Spleen (tissue), 13 donors: ENCODE measurements at places on chromosomes 16 and 17.

DNA sequence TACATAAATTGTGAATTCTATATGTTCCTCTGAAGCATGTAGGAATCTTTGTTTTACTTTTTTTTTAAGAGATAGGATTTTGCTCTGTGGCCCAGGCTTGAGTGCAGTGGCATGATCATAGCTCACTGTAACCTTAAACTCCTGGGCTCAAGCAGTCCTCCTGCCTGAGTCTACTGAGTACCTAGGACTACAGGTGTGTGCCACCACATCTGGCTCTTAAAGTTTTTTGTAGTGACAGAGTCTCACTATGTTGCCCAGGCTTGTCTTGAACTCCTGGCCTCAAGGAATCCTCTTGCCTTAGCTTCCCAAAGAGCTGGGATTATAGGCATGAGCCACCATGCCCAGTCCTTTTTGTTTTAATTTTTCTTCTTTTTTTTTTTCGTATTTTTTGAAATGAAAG, 25.3 kb downstream of the IKZF3 start:
- DNase-seq = no peak
- H3K4me3 ChIP-seq = no peak overlapping the region

DNA sequence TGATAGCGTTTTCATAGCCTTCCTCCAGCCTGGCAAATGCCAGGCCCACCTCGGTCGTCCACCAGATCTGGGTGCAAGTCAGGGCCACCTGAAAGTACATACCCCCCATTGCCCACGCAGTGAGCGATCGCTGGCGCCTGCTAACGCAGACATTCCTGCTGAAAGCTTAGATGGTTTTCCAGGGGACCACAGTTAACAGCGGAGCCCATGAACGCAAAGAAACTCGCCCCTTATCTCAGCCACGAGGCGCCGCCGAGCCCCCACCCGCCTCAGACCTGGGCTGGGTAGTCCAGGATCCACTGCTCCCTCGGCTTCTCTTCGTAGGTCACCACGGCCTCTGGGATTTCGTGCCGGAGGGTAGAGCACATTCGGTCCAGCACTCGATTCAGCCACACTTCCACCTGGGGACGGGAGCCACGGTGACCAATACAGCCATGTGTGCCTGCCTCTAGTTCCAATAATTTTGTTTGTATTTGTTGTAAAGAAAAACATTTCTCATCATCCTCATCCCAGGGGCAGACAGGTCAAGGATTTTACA, 74.5 kb downstream of the DNAH17 start:
- no peaks in the 10 kb centered on the region for H3K4me1 ChIP-seq
- H3K4me3 ChIP-seq = no peak overlapping the region
- DNase-seq = peak; percentile 34
- H3K36me3 ChIP-seq = no peaks in the 10 kb centered on the region
- H3K27ac ChIP-seq = no peak overlapping the region
- H3K27me3 ChIP-seq = no peaks in the 10 kb centered on the region

GRCh38 chr17:61635913-61636432, 45.0 kb upstream of the NACA2 start:
- no peak for DNase-seq
- no peaks in the 10 kb centered on the region for H3K36me3 ChIP-seq
- H3K4me3 ChIP-seq = no peak overlapping the region
- H3K4me1 ChIP-seq = no peaks in the 10 kb centered on the region
- no peak overlapping the region for H3K27ac ChIP-seq
- no peaks in the 10 kb centered on the region for H3K27me3 ChIP-seq

DNA sequence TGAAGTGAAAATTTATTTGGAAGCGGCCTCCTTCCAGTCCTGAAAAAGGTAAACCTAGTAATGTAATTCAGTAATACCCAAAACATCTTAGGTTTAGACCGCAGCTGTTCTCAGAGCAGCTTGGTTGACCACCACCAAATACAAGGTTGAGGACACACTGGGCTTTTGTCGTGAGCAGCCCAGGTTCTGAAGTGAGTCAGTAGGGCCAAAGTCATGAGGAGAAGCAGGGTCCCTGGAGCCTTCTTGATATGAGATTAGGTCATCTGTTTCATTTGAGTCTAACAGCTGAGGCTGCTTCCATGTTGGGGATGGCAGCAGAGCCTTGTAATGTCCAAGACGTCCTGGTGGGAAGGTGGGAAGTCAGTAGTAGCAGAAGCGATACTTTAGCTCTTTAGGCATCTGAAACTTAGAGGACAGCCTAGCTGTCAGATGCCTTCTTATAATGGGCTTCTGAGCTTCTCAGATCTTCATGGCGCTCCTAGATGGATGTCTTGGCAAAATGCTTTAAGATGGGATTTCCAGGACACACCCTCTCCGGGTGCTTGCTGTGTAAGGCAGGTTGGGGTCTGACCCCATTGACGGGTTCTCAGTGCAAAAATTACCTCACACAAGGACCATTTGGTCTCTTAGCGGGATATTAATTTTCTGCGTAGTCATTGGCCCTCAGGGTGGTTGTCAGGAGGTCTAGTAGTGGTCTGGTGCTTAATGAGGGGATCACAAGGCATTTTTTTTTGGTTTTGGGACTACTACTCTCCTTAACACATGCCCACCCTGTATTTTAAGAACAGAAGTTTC, 2.4 kb downstream of the ALKBH5 start:
- H3K4me3 ChIP-seq = peak overlapping the region; percentile 77
- peaks cover 67% of the 10 kb centered on the region for H3K4me1 ChIP-seq
- H3K27ac ChIP-seq = peak overlapping the region; percentile 99
- no peaks in the 10 kb centered on the region for H3K27me3 ChIP-seq
- H3K36me3 ChIP-seq = no peaks in the 10 kb centered on the region
- no peak for DNase-seq

GRCh38 chr16:59881376-59881775, 1147.3 kb upstream of the GOT2 start:
- H3K4me1 ChIP-seq = no peaks in the 10 kb centered on the region
- H3K27ac ChIP-seq = no peak overlapping the region
- no peak overlapping the region for H3K4me3 ChIP-seq
- no peaks in the 10 kb centered on the region for H3K36me3 ChIP-seq
- no peak for DNase-seq
- no peaks in the 10 kb centered on the region for H3K27me3 ChIP-seq
